Jurkat, Clone E6-1 (cell line): ENCODE measurements at places on chromosomes 16 and 17.

- DNase-seq, result no peak
These were observed 236.4 kb downstream of the KATNIP start for GRCh38 chr16:27786221-27786922.

DNA sequence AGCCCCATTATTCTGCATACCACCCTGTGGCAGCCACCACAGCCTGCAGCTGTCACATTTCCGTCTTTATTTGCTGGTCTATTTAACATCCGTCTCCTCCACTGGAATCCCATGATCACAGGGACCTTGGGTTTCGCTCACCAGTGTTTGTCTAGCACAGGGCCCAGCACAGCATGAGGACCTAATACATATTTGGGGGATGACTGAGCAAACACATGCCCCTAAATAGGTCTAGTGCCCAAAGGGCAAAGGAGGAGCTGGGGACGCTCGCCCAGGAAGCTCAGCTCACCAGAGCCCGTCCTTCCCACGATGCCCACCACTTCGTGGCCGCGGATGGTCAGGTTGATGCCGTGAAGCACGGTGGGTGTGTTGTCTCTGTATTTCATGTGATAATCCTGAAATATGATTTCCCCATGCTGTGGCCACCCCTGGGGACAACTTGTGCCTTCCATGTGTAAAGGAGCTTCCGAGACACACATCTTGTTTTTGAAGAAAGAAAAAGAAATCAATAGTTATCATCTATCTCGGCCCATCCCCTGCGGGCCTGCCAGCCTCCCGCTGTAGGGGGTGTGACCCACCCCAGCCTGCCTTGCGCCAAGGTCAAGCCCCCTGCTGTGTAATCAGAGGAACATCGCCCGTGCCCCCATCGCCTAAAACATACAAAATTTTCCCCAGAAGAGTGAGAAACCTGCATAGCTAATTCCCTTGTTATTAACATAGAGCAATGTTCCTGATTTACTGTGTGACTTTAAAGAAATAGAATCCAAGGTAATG, 21.0 kb upstream of the ABCC12 start:
- no peak for DNase-seq

DNA sequence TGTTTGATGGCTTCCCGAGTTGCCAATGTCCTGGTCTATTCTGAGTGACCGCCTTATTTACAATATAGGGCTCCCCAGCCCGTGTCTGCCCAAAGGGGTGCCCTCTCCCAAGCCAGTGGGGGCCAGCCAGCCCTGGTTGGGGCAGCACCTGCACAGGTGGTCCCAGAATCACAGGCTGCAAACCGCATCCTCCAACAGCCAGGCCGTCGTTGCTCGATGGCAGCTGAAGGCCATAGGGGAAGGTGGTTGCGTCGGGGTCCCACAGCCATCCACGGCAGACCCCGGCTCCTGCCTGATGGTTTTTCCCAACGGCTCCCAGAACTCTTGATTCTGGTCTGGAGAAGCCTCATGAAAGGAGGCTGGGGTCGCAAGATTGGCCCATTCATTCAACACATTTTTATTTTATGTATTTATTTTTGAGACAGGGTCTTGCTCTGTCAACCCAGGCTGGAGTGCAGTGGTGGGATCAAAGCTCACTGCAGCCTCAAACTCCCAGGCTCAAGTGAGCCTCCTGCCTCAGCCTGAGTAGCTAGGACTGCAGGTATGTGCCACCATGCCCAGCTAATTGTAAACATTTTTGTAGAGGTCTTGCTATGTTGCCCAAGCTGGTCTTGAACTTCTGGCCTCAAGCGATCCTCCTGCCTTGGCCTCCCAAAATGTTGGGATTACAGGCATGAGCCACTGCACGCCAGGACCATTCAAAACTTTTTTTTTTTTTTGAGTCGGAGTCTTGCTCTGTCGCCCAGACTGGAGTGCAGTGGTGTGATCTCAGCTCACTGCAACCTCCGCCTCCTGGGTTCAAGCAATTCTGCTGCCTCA, 79.0 kb upstream of the TOB1 start:
- no peak for DNase-seq

DNA sequence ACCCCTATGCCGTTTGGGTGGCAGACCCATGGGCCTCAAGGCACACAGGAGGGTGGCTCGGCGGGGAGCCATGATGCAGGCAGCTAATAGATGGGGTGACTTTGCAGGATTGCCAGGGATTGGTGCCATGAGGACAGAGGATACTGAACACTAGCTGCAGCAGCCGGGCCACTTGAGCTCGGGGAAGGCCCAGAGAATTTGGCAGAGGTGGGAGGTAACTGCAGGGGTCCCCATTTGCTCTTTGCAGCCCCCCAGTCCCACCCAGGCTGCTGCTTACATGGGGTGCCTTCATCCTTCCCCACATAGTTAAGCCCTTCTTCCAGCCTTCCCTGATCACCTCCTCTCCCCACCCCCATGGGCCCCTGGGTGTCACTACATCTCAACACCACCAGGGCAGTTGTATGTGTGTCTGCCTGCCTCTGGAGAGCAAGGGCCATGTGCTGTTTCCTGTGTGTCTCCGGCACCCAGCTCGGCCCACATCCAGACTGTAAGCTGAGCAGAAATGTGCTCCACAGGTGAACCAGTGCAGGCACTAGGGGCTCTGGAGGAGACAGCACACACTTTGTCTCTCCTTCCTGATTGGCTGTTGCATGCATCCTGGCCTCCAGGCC, 52.0 kb downstream of the SREBF1 start:
- DNase-seq, result peak; percentile 48

DNA sequence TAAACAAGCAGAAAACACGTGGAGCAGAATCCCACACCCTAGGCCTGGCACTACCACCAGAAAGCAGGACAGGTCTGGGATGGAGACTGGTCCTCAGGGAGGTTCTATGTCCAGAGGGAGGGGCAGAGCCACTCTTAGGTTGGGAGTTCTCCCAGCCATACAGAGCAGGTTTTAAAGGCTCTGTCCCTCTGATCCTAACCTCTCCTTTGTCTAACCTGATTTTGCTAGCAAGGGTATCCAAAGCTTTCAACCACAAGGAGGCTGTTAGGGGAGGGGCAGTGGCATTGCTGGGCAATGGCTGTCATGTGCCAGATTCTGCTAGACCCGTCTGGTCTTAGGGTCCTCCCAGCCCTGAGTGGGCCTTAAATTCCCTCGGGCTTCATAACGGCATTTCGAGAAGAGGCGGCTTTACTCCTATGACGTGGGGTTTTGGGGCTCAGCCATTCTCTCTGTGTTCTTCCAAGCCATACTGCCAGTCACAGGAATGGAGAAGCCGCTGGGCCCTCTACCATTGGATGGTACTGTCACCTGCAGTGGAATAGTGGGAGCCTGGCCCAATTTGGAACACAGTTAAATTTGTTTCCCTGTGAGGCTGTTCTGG, 5.7 kb downstream of the TPPP3 start:
- no peak for DNase-seq

DNA sequence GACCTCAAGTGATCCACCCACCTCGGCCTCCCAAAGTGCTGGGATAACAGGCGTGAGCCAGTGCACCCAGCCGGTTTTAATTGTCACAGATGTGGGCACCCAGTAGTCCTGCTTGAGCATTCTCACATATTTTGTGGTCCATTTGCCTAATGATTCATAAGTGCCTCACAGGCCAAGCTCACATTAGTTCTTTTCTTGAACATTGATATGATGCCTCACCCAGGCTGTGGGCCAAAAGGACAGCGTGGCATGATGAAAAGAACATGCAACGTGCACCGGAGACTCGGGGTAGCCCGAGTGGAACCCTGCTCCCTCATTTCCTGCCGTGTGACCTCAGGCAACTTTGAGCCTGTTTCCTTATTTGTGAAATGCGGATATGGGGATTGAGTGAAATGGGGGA, 181.9 kb downstream of the SNX29 start:
- no peak for DNase-seq

GRCh38 chr17:60524463-60525327, 1.3 kb downstream of the APPBP2 start:
- DNase-seq, result no peak

DNA sequence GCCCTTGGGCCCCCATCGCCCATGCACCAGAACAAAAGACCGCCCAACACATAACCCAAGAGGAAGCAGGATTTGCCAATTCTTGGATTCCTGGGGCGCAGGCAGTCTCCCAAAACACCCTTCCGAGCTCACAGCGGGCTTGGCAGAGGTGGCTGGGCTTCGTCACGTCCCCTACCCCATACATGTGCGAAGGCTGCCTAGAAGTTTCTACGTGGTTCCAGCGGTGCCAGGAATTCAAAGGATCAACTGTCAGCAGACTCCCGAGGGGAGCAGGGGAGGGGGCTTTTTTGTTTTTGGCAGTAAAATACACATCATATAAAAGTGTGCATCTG, 80.8 kb upstream of the PLCG2 start:
- no peak for DNase-seq

DNA sequence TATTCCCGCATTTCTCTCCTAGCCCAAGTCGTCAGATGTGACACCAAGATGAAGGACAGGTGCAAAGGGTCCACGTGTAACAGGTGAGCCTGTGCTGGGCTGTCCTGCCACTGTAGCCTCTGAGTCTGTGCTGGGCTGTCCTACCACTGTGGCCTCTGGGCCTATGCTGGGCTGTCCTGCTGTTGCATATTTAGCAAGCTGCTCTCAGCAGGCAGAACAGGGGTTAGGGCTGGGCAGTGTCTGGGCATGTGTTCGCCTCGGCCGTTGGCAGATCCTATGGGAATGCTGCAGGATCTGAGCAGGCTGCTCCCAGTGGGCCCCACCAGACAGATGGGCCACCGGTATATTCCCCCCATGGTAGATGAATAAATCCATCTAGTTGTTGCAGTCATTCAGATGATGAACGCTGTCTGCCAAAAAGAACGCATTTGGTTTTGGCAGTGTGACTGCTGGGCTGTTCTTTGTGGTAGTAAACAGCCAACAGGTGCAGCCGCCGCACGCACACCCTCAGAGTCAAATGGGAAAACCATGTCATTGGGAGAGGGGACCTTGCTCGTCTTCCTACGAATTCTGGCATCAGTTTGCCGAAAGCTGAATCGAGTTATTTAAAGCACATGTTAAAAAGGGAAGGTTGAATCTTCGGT, 49.2 kb downstream of the CRISPLD2 start:
- no peak for DNase-seq

- DNase-seq, result no peak
These were observed 644 bp upstream of the ARL2BP start for GRCh38 chr16:57244463-57244766.

DNA sequence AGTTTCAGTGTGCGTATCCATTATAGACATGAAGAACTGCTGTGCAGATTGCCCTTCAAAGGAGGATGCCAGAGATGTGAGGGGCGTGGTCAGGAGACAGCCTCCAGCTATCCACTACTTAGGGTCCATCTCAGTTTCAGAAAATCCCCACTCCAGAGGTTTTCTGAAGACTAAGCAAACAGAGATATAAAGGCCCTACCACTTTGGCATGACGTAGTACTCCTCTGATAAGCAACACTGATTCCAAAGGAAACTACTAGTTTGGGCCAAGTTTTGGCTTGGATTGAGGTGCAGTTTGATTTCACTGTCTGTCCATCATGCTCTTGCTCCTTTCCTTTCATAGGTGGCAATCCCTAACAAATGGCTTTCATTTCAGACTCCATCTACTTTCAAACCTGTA, 228.7 kb downstream of the CDH8 start:
- no peak for DNase-seq

DNA sequence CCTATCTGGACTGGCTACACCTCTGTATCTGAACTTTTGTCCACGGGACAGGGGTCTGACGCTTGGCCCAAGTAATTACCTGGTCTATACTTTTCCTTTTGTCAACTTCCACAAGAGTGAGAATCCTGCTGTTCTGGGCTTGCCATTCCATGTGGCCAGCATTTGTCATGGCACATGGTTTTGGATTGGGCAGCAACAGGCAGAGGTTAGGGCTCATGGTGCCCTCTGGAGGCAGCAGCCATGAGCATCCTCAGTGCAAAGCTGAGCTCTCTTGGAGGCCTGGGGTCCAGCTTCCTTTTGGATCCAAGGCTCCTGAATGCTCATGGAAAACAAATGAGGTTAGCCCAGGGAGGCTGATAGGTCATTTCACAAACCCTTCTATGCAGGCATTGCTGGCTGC, 7.5 kb upstream of the EDC4 start:
- no peak for DNase-seq
